CD4-positive, alpha-beta T cell treated with Interleukin-6 at 100 ng/mL for 8 hours (primary cell): ENCODE measurements at places on chromosomes 16 and 17.

GRCh38 chr17:61307905-61308886 lies 91.4 kb upstream of the TBX2 start:
- DNase-seq: no peak

- DNase-seq: no peak
These were observed 514 bp downstream of the THRA start for GRCh38 chr17:40063187-40063771.

GRCh38 chr17:45110676-45111611 lies 21.4 kb downstream of the PLCD3 start:
- DNase-seq: no peak

- DNase-seq: no peak
These were observed 386.0 kb downstream of the SOX9 start for GRCh38 chr17:72506773-72507172.

DNA sequence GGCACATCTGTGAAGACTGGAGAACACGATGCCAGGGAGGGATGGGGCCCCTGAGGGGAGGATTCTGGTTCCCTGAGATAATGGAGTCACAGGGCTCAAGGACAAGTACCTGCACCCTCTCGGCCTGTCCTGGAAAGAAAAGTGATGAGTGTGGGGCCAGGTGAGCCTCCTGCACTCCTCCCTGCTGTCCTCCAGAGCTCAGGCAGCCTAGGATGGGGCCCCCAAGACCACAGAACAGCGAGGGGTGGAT lies 101.3 kb upstream of the TNRC6C start:
- no peak for DNase-seq

DNA sequence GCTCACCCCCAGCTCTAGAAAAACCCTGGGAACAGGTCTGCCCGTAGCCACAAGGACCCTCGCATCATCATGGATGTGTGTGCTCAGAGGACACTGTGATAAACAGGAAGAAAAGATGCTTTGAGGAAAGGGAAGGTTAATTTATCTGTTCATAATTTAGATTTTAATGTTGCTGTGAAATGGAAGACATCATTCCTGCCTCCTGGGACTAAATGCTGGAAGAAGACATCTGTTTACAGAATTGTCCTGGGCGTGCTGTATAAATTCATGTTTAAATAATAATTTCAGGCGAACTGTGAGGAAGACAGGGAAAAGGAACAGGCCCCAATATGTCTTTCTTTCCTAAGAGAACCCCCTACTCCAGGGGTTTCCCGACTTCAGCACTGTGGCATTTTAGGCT lies 112.6 kb downstream of the SHISA6 start:
- DNase-seq: no peak

GRCh38 chr16:56987692-56988091 lies 1.7 kb upstream of the NLRC5 start:
- no peak for DNase-seq

DNA sequence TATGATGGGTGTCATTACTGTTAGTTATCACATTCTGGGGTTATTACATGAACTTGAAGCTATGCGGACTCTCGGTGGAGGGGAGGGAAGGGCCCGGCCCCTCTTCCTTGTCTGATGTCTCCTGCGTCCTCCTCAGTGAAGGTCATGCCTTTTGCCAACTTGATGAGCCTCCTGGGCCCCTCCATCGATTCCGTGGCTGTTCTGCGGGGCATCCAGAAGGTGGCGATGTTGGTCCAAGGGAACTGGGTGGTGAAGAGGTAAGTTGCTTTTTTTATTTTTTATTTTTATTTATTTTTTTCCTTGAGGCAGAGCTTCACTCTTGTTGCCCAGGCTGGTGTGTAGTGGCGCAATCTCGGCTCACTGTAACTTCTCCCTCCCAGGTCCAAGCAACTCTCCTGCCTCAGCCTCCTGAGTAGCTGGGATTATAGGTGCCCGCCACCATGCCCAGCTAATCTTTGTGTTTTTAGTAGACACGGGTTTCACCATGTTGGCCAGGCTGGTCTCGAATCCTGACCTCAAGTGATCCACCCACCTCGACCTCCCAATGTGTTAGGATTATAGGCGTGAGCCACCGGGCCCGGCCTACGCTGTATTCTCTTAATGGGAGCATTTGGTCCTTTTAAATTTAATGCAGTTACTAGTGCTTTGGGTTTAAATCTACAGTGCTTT lies 21.6 kb downstream of the POLR3E start:
- peak; percentile 47 for DNase-seq

GRCh38 chr16:65116216-65116615 lies 5.6 kb downstream of the CDH11 start:
- no peak for DNase-seq

DNA sequence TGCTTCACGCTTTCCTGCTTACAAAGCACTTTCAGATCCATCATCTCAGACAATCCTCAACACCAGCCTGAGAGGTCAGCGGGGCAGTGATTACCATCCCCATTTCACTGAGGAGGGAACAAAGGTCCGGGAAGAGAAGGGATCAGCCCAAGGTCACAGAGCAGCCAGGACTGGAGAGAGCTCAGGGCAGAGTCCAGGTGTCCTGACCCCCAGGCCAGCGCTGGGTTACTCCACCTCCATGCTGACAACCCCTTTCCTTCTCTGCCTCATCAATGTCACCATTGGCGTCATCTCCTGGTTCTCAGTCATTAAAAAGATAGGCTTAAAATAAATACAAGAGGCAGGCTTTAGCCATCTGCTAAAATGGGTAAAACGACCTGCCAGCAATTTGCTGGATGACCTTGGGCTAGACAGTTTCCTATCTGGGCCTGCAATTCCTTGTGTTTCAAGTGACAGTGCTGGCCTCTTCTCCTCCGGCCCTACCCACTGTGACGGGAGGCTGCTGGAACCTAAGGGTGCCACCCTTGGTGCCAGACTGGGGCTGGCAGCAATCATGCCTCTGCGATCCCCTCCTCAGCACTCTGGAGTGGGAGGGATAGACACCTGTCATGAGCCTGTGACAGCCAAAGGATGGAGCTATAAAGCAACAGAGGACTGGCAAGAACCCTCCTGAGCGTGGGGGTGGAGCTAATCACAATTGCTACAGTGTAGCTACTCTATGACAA lies 79.5 kb upstream of the CCL1 start:
- no peak for DNase-seq

- no peak for DNase-seq
These were observed 47.7 kb upstream of the CLEC18B start for GRCh38 chr16:74468807-74469525.

GRCh38 chr17:41534899-41535546 lies 6.9 kb upstream of the KRT19 start:
- no peak for DNase-seq

GRCh38 chr16:53068423-53068833 lies 13.6 kb downstream of the CHD9 start:
- peak; percentile 7 for DNase-seq

- peak; percentile 8 for DNase-seq
These were observed 19.9 kb upstream of the GPATCH8 start for GRCh38 chr17:44522883-44523671.

GRCh38 chr16:1133271-1133670 lies 19.6 kb upstream of the CACNA1H start:
- no peak for DNase-seq

DNA sequence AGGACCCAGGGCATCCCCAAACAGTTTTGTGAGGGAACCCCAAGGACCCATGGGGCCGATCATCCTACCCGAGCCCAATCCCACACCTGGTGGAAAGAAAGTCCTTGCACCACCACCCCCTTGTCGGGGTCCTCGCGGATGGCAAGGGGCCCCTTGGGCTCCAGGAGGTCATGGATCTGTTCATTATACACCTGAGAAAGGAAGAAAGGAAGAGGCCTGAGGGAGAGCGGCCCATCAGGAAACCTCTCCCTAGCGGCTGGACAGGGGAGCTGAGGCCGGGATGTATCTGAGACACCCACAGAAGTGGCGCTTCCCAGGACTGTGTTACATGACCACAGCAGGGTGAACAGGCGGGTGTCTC lies 12.8 kb downstream of the KIF18B start:
- no peak for DNase-seq

DNA sequence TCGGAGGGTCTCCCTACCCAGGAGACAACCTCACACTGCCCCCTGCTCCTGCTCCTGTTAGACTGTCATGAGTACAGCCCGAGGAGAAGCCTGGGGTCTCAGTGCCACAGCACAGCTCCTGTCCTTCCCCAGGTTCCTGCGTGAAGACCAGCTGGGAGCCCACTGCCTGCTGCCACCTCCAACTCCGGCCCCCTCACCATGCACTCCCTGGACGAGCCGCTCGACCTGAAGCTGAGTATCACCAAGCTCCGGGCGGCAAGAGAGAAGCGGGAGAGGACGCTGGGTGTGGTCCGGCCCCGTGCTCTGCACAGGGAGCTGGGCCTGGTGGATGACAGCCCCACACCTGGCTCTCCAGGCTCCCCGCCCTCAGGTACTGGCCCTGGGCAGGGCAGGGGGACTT lies 16.2 kb downstream of the GLIS2 start:
- no peak for DNase-seq

- no peak for DNase-seq
These were observed 16.2 kb downstream of the SLC43A2 start for GRCh38 chr17:1612400-1612799.

DNA sequence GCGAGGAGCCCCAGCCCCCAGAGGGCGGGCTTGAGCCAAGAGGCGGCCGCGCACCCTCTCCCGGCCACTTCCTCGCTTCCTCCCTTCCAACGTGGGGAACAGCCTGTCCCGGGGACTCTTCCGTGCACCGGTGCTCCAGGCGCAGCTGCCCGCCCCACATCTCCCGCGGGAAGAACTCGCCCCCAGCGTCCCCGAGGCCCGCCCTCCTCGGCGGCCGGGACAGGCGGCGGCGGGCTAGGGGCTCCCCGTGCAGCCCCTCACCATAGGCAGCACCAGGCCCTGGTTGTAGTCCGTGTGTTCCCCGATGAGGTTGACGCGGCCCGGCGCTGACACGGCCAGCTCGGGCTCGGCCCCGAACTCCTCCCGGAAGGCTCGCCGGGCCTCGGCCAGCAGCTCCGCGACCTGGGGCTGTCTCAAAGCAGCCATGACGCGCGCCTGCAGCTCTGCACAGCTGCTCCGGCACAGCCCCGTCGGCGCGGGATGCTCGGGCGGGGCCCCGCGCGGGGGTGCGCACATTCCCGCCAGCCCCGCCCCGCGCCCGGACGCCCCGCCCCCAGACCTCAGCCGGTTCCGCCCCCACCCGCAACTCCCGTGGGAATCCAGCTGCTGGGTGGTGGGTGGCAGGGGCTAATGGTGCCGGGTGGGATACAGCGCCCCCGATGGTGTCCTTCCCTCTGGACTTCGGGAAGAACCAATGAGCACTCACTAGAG lies at the start of gene GALK1:
GALK1 (minus strand) TSS at position 482 of the 711 bp plus-strand sequence; CDS start at position 426, 56 bp downstream.
- peak; percentile 72 for DNase-seq

- DNase-seq: no peak
These were observed 102.8 kb upstream of the CCL1 start for GRCh38 chr17:34465789-34466188.

DNA sequence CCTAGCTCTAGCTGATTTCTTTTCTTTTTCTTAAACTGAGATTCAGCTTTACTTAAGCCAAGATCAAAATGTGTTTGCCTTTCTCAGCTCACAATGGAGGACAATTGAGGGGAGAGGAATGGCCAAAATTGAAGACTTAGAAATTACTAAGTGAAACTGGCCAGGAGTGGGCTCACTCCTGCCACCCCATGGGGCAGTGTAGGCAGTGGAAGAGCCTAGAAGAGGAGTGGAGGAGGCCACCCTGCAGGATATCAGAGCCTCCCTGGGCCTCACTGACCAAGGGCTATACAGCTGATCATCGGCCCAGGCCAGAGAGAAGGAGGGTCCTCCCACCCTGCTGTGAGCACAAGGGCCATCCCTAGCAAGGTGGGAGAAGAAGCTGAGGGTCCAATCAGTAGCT lies 119.8 kb downstream of the CCT6B start:
- DNase-seq: no peak

DNA sequence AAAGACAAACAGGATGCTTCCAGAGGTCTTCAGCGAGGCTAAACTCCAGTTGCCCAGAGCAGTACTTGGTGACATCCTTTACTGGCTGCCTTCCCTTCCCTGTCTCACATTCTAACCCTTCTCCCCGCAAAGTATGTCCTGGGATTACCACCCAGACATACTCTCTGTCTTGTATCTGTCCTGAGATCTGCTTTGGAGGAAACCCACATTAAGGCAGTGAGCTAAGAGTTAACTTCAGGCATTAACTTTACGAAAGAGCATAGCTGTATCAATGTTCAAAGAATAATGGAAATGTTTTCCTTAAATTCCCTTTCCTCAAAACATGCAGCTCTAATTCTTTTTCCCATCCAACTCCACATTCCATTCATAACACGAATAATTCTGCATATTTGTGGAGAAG lies 385.2 kb downstream of the NPIPA8 start:
- DNase-seq: no peak

- no peak for DNase-seq
These were observed 167.1 kb downstream of the CCDC182 start for GRCh38 chr17:57577751-57578607.

GRCh38 chr17:81631482-81631881 lies 5.4 kb downstream of the NPLOC4 start:
- DNase-seq: no peak
